ENCODE measurements at places on chromosomes 4 and X.

DNA sequence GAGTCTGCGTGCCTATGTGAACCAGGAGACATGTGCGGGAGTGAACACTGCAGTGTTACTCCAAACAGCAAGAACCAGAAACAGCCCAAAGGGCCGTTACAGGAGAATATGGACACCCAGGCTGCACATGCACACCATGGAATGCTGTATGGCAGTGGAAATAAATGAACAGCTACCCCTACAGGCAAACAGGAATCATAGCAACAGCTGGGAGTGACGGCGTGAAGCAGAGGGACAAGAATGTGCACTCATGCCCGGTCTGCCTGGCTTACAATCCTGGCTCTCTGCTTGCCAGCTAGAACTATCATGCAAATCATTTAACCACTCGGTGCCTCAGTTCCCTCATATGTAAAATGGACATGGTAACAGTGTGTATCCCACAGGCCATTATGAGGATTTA lies 16.6 kb downstream of the GPKOW start:
- DNase-seq = no peak

GRCh38 chr4:182825786-182826185 lies 91.4 kb downstream of the DCTD start:
- DNase-seq = no peak

- no peak for DNase-seq
Measured at GRCh38 chr4:42768125-42768748, 111.3 kb upstream of the ATP8A1 start.

DNA sequence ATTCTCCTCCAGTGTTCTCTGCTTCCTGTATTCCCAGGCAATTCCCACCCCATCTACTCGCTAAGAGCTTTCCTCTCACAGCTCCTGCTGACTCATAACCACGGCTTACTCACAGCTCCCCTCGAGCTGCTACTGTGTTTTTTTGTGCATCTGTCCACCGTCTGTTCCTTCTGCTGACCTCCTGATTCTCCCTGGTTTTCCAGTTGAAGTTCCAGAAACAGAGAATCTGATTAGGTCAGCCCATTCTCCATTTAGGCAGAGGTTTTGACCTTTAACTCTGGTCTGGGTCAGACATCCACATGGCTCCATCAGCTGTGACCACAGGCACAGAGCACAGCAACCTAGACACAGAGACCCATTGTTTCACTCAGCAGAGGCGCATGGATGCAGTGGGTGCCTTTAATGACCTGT lies 5.5 kb upstream of the SMIM20 start:
- no peak for DNase-seq
